ENCODE measurements at places on chromosomes 3 and 15.

GRCh38 chr3:63998852-63999754 lies 24.2 kb downstream of the PSMD6 start:
- no peak for DNase-seq

GRCh38 chr15:31197497-31198414 lies 96.2 kb upstream of the TRPM1 start:
- peak; percentile 46 for DNase-seq

- DNase-seq = no peak
These were observed 71.0 kb downstream of the SETD5 start for GRCh38 chr3:9468460-9468859.

DNA sequence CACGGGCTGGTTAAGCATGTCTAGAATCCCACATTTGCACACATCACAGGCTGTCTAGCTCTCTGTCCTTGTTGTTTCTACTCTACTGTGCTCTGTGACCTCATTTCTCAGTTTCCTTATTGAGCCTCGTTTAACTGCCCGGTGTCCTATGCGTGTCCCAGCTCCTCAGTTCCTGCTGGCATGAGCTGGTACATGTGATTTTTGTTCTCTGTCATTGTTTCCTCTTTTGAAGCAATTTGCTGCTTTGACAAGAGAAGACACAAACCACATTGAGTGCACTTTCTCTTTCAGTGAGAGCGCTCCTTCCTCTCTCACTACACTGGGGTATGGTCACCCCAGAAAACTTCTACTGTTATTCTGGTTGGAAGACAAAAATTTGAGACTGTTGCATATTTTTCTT lies 563.5 kb downstream of the PDCD6IP start:
- no peak for DNase-seq

DNA sequence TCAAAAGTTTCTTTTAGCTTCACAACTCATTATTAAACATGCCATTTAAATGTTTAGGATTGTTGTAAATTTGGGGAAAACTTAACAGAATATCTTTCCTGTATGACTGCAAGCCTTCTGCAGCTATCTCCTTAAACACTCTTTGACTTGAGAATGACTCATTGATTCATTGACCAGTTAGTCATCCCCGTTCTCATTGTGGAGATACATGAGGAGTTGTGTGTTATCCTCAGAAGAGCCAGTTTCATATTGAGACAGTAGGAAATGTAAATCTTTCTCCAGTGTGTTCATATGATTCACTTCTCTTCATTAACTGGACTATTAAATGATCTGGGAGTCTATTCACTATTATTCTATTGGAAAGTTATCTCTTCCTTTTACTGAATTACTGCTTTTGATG lies 83.0 kb downstream of the CRYGS start:
- DNase-seq = no peak
